Psoas muscle (tissue), 8 donors: ENCODE measurements at places on chromosomes 7 and 10.

DNA sequence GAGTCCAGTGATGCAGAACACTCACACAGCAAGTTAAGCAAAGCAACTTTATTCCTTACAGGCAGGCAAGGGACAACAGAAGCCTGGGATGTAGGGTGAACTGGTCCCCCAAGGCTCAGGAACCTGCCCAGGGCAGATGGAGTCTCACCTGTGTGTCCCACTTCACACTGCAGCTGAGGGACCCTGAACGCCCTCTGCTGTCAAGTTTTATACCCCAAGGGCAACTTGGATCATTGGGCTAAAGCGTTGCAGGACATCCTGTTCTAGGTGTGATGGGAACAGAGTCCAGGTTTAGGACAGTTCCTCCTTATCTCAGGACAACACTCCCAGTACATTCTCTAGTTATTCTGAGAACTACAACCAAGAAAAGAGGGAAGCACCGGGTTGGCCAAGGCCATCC, 49.5 kb upstream of the ZNF746 start:
- no peak for DNase-seq

GRCh38 chr10:132787495-132788179, 1.7 kb upstream of the NKX6-2 start:
- DNase-seq: no peak

DNA sequence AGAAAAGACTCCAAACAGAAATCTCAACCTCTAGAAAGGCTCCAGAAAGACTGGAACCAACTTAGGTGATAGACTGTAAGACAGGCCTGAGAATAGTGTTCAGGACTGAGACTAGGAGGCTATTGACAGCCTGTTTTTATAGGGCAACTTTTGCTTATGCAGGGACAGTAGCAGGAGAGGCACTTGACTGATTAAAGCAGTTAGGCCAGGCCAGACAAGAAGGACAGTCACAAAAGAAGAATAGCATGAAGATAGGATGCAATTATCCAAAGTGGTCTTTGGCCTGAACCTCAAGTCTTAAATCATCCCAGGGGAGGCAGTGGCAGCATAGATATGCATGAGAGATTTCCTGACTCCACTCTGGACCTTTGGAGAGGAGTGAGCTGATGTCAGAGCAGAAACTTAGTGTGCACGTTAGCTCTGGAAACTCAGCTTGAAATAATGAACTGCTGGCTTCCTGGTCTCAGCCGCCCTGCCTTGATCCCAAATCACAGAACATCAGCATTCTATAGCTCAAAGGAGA, 290.6 kb downstream of the SORCS3 start:
- DNase-seq: no peak

DNA sequence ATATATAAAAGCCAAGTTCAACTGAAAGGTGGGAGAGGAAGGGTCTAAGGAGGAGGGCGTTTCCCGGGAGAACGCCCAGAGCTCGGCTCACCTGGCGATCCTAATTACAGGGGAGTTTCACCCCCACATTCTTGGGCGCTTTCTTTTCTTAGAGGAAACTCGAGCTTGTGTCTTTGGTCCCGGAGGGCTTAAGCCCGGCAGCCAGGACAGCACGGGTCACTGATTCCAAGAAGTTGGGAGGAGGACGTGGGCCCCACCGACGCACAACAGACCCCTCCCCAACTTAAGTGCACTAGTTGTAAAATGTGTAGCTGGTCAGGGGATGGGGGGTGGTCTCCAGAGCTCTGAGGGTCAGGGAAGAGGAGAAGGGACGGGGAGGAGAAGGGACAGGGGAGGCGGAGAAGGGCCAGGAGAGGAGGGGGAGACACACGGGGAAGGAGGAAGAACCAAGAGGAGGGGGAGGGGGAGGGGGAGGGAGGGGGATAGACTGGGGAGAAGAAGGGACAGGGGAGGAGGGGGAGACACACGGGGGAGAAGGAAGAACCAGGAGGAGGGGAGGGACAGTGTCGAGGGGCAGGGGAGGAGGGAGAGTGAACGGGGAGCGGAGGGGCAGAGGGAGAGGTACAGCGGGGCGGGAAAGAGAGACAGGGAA, 874 bp downstream of the BAIAP2L1 start:
- no peak for DNase-seq
